ENCODE measurements at places on chromosomes 3 and 15. TPM values are rescaled to one million over a fixed set of nuclear protein-coding genes. Genes with fewer than 3 reads are reported as not detected.

The ZNF80 gene
- not detected for polyA plus RNA-seq

The XIRP1 gene
- polyA plus RNA-seq, result not detected

The PARP15 gene
- polyA plus RNA-seq, result 0.92 TPM

The NRROS gene
- polyA plus RNA-seq, result 7.5 TPM

The VPS13C gene
- polyA plus RNA-seq, result 18.4 TPM

Data from CD14-positive monocyte (primary cell).